AG04449 (cell line): ENCODE measurements at places on chromosomes 7 and 10.

DNA sequence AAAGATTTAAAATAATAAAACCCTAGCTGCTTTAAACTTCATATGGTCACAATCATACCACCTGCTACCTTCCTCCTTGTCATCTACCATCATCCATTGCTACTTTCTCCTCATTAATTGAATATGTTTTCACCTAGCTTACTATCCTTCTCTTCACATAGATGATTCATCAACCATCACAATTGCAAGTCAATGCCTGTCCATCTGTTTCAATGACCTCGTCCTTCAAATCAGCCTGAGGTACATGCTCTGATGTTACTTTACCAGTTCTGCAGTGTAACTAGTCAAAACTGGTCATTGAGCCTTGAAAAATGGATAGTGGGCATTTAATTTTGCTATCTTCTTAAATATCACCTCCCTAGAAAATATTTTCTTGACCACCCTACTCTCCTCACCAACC lies 164.7 kb downstream of the SEMA3E start:
- DNase-seq, result no peak

DNA sequence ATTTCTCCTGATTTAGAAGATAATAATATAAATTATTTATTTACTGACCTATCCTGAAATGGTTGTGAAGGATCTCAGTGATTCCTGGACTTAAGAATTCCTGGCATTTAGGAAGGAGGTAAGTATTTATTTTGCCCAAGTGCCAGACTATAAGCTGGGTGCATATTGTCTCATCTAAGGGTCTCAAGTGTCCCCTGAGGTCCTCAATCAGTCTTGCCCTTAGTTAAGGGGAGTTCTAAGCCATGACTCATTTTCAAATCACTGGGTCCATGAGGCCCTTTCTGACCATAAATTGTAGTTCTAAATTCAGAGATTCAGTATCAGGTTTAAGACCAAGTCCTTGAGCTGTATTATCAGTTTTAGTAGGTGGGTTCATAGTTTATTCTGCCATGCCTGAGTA lies 251.6 kb upstream of the MEOX2 start:
- no peak for DNase-seq

- DNase-seq, result no peak
Observed at GRCh38 chr10:122768389-122768745, 68.7 kb upstream of the C10orf120 start.

DNA sequence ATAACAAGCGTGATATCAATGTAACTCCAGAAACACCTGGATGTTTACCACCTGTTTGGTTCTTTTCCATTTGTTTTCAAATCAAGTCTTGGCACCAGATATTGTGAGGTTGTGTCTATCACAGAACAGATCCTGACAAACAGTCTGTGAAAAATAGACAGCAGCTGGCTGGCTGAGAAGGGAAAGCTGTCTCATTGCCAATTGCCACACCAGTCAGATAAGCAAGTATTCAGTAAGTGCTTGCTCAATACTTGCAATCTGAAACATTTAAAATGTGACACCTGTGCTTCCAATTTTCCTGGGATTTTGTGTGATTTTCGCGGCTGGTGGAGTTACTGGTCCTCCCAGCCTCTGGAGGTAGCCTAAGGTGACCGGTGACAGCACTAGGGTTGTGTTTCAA lies 147.9 kb upstream of the MYO3A start:
- no peak for DNase-seq

DNA sequence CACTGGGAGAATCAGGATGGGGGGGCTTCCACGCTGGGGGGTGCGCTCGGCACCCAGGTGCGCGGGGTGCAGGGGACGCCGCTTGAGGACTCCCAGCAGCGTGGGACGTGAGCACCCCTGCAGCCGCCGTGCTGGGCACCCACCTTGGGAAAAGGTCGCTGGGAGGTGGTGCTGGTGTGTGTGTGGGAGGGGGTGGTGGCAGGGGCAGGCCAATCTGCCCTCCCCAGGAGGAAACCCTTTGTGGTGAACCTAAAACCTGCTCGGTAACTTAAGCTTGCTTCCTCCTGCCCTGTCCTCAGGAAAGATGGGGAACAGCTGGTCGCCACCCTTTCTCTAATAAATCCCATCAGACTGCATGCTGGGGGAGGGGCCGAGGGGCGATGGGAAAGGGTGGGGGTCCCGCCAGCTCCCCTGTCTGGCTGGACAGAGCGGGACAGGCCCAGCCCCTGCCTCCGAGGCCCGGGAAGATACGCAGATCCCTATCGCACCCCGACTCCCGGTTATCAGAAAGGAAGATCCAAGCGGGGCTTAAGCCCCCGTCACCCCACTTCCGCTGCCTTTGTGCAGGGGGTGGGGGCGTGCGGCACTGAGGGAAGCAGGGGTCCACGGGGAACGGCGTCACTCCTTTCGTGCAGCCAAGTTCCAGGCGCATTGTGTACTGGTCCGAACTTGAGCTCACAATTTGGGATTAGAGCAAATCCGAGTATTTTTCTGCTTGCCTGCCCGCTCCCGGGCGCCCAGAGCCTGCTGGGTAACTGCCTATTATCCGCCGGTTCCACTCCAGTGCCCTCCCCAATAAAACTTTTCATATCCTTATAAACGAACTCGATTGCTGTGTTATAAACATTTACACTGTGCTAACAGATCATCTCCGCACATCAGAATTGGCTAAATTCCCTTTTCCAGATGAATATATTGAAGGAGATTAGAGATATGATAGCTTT lies 64.6 kb downstream of the UNCX start:
- no peak for DNase-seq

GRCh38 chr10:71083716-71083975 lies 128.7 kb upstream of the UNC5B start:
- DNase-seq, result no peak

DNA sequence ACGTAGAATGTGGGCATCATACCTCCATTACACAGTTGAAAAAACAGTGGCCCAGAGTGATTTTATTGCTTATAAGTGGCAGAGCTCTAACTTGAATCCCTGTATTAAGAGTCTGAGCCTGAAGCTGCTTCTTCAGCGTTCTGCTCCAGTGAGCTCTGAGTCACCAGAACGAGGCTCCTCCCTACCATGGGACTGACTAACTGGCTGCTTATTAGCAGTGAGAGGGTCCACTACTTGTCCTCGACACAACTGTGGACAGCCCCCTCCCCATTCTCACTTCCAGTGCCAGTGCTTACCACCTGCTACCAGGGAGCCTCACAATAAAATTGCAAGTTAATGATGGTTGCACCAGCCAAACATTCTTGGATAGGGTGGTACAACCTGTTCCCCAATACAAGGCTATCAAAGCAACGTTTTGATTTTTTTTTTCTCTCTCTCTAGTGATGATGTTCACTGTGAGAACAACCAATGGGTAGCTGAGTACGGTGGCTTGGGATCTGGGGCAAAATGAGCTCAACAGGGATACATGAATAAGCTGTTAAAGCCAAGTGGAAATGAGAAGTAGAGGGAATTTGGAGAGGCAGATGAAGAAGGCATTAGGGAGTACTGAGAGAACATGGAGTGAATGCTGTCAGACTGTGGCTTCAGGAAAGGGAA lies 2.7 kb upstream of the NRG3 start:
- no peak for DNase-seq

GRCh38 chr7:141231018-141231792 lies 157.3 kb downstream of the TMEM178B start:
- no peak for DNase-seq

DNA sequence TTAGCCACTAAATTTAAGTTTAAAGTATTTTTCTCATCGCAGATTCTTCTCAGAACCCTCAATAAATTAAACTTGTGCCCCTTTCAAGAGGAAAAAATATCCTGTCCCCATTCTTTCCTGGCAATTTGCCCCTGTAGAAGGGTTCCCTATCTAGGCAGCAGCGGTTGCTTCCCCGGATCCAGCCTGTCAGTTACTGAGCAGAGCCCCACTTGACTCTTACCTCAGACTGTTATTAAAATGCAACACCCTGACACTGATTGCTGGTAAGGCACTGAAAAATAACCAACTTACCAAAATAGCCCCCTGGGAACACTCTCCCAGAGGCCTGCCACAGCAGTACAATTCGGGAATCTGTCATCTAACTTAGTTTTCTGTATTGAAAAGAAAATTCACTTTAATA lies 13.9 kb downstream of the LMTK2 start:
- DNase-seq, result no peak

GRCh38 chr7:32216759-32217158 lies 146.6 kb upstream of the PDE1C start:
- no peak for DNase-seq

DNA sequence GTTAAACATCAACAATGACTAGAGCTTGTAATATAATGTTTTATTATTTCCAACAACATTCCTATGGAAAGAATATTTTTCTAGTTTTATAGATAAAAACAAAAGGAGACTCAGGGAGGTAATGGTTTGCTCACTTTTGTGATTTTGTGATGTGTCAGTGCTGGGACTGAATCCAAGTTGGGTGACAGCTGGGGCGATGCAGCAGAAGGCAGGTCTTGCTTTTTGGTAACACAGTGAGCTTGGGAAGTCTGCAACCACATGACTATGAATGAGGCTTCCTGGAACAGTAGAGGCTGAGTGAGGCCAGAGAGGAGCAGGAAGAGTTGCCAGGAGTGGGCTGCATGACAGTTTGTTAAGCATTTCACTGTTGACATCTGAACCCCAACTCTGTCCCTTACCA lies 4.9 kb upstream of the YKT6 start:
- DNase-seq, result no peak

GRCh38 chr10:86341361-86341811 lies 25.2 kb downstream of the GRID1 start:
- DNase-seq, result no peak

GRCh38 chr7:26479581-26479980 lies 187.9 kb downstream of the SNX10 start:
- DNase-seq, result no peak

DNA sequence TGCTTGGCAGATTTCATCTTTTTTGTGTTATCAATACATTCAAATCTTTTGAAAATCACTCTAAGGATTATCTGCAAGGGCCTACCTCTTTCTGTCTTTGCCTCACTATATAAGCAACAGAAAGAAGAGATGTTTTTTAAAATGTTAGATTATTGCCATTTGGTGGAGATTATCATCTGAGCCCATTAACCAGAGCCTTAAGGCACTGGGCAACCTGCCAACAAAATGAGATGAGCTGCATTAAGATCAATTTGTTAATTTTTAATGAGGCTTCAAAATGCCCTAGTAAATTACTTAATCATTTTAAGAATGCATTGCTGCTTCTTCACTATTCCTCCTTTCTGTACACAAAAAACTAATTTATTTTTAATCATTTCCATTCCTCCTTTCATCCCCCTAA lies 314.1 kb downstream of the SNX13 start:
- DNase-seq, result no peak

- no peak for DNase-seq
Observed at GRCh38 chr10:95242581-95243317, 48.1 kb downstream of the PDLIM1 start.

- no peak for DNase-seq
Observed at GRCh38 chr10:103564776-103565520, 71.4 kb downstream of the NEURL1 start.

DNA sequence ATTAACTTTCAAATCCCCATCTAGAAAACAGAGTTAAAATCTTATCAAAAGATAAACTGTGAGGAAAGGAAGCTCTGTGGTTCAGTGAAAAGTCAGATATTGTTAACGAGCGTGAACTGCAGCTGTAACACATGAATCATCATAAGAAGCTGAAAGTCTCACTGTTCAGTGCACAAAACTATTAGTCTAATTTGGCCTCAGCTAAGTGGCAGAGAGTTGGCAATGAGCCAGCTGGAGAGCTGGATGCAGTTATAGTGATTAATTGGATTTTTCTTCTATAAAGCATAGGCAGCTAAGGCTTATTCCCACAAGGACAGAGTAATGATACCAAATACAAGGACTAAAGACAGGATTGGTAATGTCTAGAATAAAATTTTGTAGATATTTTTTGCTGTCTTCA lies 101.1 kb upstream of the ABCB5 start:
- no peak for DNase-seq

DNA sequence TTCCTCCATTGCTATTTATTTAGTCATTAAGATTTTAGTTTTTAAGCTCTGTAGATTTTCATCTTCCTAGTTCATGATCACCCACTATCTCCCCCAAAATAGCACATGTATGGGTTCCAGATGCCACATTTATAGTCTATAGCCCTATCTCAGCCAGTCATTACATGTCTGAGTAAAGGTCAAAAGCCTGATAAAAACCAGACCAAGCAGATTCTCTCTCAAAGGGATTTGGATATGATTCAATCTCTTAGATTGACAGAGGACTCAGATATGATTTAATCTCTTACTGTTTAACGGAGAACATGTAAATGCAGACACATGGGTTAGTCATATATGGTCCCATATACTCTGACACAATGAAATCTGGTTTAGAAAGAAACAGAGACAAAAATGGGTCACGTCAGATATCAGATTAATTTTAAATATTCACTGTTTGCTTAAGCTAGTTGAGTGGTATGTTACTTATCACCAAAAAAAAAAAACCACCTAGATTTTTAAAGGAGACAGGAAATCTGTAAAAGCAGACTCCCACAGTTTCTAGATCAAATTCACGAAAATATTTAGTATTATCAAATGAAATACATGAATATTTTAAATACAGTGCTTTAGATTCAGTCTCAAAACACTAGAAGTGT lies 107.0 kb upstream of the LRRN3 start:
- no peak for DNase-seq

DNA sequence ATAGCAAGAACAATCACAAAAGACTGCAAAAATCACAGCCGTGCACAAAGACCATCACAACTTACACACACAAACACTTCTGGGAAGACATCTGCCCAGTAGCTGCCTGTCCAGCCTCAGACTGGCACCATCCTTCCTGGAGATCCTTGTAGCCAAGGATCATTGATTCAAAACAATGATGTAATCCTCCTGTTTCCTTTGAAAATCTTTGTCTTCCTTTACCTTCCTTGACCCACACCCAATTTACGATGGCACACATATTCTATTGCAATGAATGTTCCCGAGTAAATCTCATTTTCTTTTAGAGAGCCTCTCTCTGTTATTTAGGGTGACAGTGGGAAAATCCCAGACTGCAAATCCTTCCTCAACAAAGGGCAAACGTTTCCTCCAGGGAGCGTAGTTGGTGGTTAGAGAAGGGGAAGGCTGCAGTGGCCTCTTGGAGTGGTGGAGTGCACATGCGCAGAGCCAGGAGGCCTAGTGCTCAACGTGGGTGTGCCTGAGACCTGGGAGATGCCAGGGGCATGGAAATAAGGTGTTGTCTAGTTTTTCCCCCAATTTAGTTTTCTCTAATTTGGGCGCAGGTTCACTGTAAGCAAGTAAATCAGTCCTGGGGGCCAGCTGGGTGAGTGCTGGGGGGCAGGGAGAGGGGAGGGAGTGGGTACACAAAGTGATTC lies 3.1 kb upstream of the INPP5A start:
- no peak for DNase-seq
